ENCODE measurements at places on chromosomes 1 and 21. TPM values are rescaled to one million over a fixed set of nuclear protein-coding genes. Genes with fewer than 3 reads are reported as not detected.

- H3K4me3 ChIP-seq = no peak overlapping the region
- H3K27me3 ChIP-seq = no peaks in the 10 kb centered on the region
- no peak overlapping the region for H3K27ac ChIP-seq
- H3K36me3 ChIP-seq = no peaks in the 10 kb centered on the region
These were observed 39.9 kb downstream of the F5 start for GRCh38 chr1:169546087-169546995.

DNA sequence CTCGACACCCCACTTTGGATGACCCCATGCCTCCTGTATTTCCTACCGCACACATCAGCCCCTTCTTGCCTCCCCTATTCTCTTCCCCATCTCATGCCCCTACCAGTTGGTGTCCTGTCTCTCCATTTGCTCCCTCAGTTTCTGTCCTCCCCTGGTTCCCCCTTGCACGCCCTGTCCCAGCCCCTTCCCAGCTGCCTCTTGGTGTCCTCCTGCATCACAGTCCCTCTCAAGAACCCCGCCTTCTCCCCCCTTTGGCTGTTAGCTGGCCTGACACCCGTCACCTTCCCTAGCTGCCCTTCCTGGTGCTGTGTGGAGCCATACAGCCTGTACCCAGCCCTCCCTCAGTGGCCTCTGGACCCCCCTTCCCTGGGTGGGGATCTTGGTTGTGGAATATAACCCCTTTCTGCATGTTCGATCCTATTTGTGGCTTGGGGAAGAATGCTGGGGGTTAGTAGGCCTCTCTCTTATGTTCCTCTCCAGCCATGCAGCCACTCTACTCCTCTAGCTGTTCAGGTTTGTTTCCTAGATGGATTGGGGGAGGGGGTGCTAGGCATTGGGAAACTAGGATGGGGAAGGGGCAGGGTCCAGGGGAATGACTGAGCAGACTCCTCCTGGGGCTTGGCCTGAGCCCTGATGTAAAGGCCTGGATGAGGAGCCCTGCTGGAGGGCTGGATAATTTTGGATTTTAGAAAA, 41.4 kb upstream of the NFASC start:
- H3K4me3 ChIP-seq = peak overlapping the region; percentile 64
- H3K36me3 ChIP-seq = no peaks in the 10 kb centered on the region
- H3K27ac ChIP-seq = peak overlapping the region; percentile 14
- DNase-seq = peak; percentile 65
- H3K4me1 ChIP-seq = peaks cover 6% of the 10 kb centered on the region
- no peaks in the 10 kb centered on the region for H3K27me3 ChIP-seq

GRCh38 chr1:80214888-80215540, 1208.5 kb upstream of the ADGRL4 start:
- no peaks in the 10 kb centered on the region for H3K27me3 ChIP-seq
- no peak overlapping the region for H3K4me3 ChIP-seq
- no peak for DNase-seq
- H3K27ac ChIP-seq = no peak overlapping the region
- H3K36me3 ChIP-seq = no peaks in the 10 kb centered on the region
- peaks cover 4% of the 10 kb centered on the region for H3K4me1 ChIP-seq

DNA sequence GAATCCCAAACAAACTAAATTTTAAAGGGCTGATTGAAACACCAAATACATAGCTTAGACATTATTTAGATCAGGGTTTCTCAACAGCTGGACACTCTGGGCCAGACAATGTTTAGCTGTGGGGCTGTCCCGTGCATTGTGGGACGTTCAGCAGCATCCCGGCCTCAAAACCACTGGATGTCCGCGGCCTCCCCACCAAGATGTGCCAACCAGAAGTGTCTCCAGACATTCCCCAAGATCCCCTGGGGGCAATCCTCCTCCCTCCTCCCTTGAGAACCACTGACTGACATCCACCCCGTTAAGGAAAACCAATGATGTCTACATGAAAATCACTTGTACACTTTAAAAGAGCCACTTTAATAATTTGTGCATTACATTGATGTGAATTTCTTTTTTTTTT, 38.4 kb downstream of the CLSTN1 start:
- no peaks in the 10 kb centered on the region for H3K27me3 ChIP-seq
- H3K4me1 ChIP-seq = no peaks in the 10 kb centered on the region
- no peaks in the 10 kb centered on the region for H3K36me3 ChIP-seq
- no peak overlapping the region for H3K4me3 ChIP-seq
- DNase-seq = no peak
- no peak overlapping the region for H3K27ac ChIP-seq

DNA sequence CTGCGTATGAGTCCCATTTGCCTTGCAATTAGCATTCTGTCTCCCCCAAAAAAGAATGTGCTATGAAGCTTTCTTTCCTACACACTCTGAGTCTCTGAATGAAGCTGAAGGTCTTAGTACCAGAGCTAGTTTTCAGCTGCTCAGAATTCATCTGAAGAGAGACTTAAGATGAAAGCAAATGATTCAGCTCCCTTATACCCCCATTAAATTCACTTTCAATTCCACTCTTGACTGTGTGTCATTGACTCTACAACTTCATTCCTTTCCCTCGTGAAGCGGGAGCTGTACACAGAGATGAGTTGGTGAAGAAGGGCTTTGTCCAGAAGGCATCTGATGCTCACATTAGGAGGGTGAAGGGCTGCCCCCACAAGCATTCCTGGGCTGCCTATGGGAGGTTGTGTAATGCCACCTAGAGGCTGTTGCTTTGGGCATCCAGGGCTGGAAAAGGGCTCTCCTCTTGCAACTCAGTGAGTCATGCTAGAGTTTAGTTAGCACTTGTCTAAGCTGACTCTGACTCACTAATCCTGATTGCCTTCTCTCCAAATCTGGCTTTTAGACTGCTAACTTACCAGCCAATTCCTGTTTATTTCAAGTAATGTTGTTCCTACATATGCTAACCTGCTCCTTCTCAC, 1.8 kb downstream of the SPRR1B start:
- peak; percentile 30 for DNase-seq
- H3K27ac ChIP-seq = no peak overlapping the region
- no peaks in the 10 kb centered on the region for H3K4me1 ChIP-seq
- no peak overlapping the region for H3K4me3 ChIP-seq
- no peaks in the 10 kb centered on the region for H3K36me3 ChIP-seq

- no peak overlapping the region for H3K4me3 ChIP-seq
- H3K27me3 ChIP-seq = no peaks in the 10 kb centered on the region
- H3K4me1 ChIP-seq = peaks cover 28% of the 10 kb centered on the region
- DNase-seq = peak; percentile 98
These were observed 11.7 kb downstream of the NKAIN1 start for GRCh38 chr1:31227891-31228568.

GRCh38 chr1:210978316-210978973, 155.5 kb downstream of the KCNH1 start:
- H3K4me1 ChIP-seq = no peaks in the 10 kb centered on the region
- no peak overlapping the region for H3K27ac ChIP-seq
- DNase-seq = no peak
- no peaks in the 10 kb centered on the region for H3K27me3 ChIP-seq
- no peak overlapping the region for H3K4me3 ChIP-seq

- no peak overlapping the region for H3K4me3 ChIP-seq
- no peak overlapping the region for H3K27ac ChIP-seq
- H3K27me3 ChIP-seq = no peaks in the 10 kb centered on the region
- H3K4me1 ChIP-seq = no peaks in the 10 kb centered on the region
- DNase-seq = no peak
These were observed 298.1 kb upstream of the PLXNA2 start for GRCh38 chr1:208542309-208542708.

DNA sequence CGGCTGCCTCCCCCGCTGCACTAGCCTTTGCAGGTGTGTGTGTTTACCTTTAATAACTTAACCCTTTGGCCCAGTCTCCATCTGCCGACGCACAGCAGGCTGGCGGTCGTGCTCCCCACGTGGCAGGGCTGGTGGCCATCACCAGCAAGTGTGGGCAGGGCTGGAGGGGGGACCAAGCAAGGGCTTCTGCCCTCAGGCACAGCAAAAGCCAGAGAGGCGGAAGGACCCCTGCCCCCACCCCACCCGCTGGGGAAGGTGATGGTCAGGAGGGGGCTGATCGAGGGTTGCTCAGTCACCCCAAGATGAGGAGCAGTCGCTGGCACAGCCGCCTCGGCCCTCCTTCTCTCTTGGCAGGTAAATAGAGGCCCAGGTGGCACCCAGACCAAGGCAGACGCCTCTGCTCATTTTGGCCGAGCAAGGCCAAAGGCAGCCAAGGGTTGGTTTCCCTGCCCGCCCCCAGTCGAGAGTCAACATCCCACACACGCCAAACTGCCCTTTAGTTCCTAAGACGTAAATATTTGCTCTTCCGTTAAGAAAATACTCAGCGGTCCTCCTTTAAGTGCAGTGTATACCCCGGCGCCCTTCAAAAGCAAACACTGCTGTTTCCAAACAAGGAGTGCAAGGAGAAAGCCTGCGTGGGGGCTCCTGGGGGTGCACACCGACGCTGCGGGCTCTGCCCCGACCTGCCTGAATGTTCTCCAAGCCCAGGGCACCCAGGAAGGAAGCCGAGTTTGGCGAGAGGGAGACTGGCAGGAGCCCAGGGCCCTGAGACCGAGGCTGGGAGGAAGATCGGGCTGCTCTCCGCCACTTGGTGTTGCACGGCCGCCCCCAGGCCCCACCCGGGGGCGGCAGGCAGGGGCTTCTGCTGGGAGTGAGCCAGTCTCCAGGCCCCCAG, 82.7 kb downstream of the SIK1 start:
- H3K36me3 ChIP-seq = no peaks in the 10 kb centered on the region
- no peak overlapping the region for H3K27ac ChIP-seq
- H3K27me3 ChIP-seq = no peaks in the 10 kb centered on the region
- H3K4me1 ChIP-seq = peaks cover 48% of the 10 kb centered on the region
- no peak for DNase-seq

DNA sequence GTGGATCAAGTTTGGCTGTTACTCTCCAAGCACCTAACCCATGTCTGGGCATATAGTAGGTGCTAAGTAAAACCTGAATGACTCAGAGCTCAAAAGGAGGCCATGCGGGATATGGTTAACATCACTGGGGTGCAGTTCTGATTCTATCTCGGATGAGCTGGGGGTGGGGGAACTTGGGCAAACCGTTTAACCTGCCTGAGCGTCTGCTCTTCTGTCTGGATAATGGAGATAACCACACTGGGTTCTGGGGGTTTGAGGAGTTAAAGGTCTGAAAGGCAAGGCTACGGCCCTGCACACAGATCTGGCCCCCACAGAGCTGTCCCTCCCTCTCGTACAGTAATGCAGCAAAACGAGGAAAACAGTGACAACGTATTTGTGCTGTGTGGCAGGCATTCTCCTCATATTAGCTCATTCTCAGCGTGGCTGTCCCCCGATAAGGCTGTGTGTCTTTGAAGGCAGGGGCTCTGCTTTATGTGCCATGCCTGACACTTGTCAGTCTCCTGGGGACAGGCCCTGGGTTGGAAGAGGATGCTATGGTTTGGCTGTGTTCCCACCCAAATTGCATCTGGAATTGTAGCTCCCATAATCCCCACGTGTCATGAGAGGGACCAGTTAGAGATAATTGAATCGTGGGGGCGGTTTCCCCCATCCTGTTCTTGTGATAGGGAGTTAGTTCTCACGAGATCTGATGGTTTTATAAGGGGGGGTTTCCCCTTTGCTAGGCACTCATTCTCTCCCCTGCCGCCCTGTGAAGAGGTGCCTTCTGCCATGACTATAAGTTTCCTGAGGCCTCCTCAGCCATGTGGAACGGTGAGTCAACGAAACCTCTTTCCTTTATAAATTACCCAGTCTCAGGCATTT, 6.8 kb upstream of the ALDH4A1 start:
- no peak overlapping the region for H3K4me3 ChIP-seq
- no peaks in the 10 kb centered on the region for H3K27me3 ChIP-seq
- no peak for DNase-seq
- H3K4me1 ChIP-seq = peaks cover 2% of the 10 kb centered on the region
- H3K36me3 ChIP-seq = no peaks in the 10 kb centered on the region
- H3K27ac ChIP-seq = no peak overlapping the region

- no peak overlapping the region for H3K27ac ChIP-seq
- no peak for DNase-seq
- H3K36me3 ChIP-seq = no peaks in the 10 kb centered on the region
- no peaks in the 10 kb centered on the region for H3K27me3 ChIP-seq
- H3K4me1 ChIP-seq = no peaks in the 10 kb centered on the region
- H3K4me3 ChIP-seq = no peak overlapping the region
These were observed 418.6 kb downstream of the MRPL39 start for GRCh38 chr21:25188677-25189079.

- DNase-seq = no peak
- no peaks in the 10 kb centered on the region for H3K36me3 ChIP-seq
- H3K4me3 ChIP-seq = no peak overlapping the region
- no peak overlapping the region for H3K27ac ChIP-seq
These were observed 15.5 kb downstream of the IBA57 start for GRCh38 chr1:228180959-228181644.

FCRL2 gene
- not detected for total RNA-seq

DHX9 gene
- 305 TPM for total RNA-seq

LCE1A gene
- not detected for total RNA-seq

ADCY10 gene
- 0.13 TPM for total RNA-seq

SLAMF9 gene
- total RNA-seq = not detected

IFI16 gene
- 63.8 TPM for total RNA-seq

Data from SJCRH30 (cell line).